Left colon (tissue), 2 donors: ENCODE measurements at places on chromosomes 6 and 20.

- DNase-seq = no peak
Measured at GRCh38 chr20:53101992-53102760, 130.0 kb downstream of the TSHZ2 start.

GRCh38 chr20:18019068-18019467 lies 38.6 kb downstream of the OVOL2 start:
- DNase-seq = no peak

- no peak for DNase-seq
Measured at GRCh38 chr6:72968704-72969103, 256.6 kb downstream of the KHDC1L start.

GRCh38 chr20:60395991-60396390 lies 437.8 kb downstream of the CDH26 start:
- DNase-seq = no peak

- DNase-seq = no peak
Measured at GRCh38 chr20:53530440-53530839, 63.2 kb downstream of the ZNF217 start.
